ENCODE measurements at places on chromosomes 7 and 10.

- DNase-seq: no peak
Observed at GRCh38 chr10:46267132-46267985, 19.4 kb upstream of the ANTXRL start.

- DNase-seq: no peak
Observed at GRCh38 chr7:84422790-84423189, 228.2 kb upstream of the SEMA3A start.

DNA sequence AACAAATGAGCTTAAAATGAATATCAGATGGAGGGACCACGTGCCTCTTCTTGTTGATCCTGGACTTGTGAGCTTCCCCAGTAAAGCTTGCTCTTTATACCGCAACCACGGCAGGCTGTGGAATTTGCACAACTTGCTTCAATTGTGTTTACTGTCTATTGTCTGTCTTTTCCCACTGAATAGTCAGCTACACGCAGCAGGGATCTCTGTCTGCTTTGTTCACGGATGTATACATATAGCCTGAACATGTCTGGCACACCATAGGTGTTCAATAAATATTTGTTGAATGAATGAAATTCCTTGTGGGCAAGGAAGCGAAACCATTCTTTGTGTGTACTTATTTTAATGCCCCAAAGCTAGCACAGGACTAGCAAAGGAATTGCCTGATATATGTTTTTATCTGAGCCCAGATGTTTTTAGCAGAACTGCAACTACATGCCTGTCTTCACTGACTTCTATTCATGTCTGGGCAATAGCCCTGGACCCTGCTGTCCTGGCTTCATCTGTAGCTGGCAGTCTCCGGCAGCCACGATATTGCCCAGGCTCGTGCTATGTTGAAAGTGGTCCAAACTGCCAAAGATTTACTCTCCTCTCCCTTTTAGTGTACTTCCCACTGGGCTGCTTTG, 29.9 kb upstream of the IFRD1 start:
- no peak for DNase-seq

GRCh38 chr10:84204610-84205009, 10.3 kb downstream of the CDHR1 start:
- no peak for DNase-seq

GRCh38 chr7:49802600-49802999, 29.2 kb downstream of the VWC2 start:
- DNase-seq: no peak

DNA sequence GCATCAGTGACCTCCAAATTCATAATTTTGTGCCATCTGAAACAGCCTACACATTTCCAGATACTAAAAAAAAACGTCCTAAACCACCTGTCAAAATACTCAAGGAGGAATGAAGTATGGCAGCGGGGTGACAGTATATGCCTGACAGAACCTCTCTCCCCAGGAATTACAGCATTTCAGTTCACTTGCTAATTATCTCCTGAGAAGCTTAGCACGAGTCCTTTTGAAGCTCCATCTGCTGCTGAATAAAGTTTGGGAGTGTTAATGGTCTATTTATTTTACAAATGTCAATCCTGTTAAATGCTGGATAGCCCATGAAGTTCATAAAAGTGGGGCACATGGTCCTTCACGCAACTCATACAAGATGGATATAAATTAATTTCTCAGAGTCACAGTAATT, 29.4 kb upstream of the ANLN start:
- DNase-seq: peak; percentile 43

DNA sequence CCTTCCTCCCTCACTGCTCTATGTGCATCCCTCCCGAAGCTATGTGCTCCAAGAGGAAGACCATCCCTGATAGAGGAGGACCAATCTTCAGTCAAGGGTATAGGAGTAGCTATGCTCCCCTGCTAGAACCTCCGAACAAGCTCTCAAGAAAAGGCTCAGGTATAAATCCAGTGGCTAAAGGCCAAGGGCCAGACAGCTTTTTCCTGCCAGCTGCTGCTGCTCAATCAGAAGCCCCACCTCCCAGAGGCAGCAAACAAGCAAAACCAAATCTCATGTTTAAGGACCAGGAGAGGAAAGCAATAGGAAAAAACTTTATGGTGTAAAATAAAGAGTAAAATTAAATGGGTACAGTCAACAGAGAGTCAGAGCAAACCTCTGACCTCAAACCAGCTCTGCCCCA, 187.2 kb downstream of the FGFR2 start:
- no peak for DNase-seq

GRCh38 chr7:67794544-67794943, 797.9 kb downstream of the TYW1 start:
- no peak for DNase-seq

DNA sequence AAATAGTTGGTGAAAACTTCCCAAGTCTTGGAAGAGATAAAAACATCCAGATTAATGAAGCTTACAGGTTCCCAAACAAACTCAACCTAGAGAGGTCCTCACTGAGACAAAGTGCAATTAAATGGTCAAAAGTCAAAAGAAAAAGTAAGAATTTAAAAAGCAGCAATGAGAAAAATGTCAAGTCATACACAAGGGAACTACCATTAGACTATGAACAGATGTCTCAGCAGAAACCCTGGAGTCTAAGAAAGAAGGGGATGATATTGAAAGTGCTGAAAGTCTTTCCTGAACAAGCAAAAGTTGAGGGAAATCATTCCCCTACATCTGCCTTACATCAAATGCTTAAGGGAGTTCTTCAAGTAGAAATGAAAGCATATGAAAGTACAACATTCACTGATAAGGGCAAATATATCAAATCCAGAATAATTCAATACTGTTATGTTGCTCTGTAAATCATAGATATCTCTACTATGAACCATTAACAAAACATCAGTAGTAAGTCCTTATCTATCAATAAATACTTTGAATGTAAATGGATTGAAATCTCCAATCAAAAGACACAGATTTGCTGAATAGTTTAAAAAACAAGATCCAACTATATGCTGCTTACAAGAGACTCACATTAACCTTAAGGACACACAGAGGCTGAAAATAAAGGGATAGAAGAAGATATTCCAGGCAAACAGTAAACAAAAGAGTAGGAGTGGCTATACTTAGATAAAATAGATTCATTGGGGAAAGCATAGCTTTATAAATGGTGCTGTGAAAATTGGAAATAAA, 449.5 kb downstream of the PHTF2 start:
- DNase-seq: no peak

DNA sequence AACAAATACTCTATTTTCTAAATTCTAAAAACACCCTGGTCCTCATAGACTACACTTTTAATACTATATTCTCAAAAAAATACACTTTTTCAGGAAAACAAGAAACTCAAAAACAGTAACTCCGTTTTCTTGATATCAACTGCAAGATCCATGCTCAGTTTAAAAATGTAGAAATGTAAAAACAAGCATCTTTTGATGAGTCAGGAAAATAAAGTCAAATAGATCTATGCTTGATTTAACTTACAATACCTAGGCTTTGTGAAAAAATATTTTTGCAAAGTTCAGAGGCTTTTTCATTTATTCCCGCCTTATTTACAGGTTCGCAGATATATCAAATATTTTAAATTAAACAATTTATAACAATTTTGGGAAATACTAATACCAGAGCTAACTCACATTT, 33.6 kb downstream of the POT1 start:
- no peak for DNase-seq

GRCh38 chr7:42456756-42457276, 219.8 kb upstream of the GLI3 start:
- DNase-seq: no peak

GRCh38 chr10:50928190-50928552, 42.7 kb upstream of the A1CF start:
- no peak for DNase-seq

- DNase-seq: no peak
Observed at GRCh38 chr7:132065193-132065988, 509.0 kb upstream of the PODXL start.

DNA sequence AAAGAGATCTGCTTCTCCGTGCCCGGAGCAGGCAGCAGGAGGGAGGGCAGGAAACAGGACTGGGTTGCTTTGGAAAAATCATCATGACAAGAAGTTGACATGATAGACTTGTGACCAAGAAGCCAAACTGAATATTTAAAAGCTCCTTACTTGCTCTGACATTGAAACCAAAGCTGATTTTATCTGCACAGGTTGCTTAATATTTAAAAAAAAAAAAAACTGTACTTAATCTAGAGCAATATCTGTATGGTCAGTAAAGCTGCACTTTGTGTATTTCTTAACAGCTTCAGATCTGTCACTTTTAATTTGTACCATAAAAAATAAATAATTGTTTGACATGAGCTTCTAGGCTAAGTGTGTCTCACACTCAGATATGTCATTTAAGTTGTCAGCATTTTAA, 97.9 kb upstream of the YAE1 start:
- DNase-seq: no peak

DNA sequence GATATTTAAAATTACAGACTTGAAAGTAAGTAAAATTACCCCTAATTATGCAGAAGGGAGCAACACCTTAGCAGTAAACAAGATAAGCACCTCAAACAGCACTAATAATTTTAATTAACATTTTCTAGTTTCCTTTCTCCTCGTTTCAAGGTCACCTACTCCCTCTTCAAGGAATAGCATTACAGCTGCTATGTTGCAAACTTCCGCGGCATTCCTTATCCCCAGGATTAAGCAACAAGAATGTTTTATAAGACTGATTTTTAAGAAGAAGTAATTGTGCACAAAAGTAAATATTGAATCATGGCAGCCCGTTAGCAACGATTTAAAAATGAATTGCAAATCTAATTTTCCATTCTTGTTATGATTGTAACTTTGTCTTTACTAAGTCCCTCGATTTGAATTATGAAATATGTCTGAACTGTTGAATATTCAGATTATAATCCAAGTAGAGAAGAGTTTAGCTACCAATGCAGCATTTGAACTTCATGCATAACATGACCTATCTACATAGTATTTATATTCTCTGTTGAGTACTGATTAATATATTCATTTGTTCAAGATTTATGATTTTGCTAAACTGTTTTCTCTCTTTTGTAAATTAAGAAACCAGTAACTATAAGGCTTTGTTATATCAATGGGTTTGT, 593.5 kb upstream of the MGMT start:
- DNase-seq: no peak

- DNase-seq: no peak
Observed at GRCh38 chr7:43890468-43890867, 15.9 kb downstream of the URGCP start.

DNA sequence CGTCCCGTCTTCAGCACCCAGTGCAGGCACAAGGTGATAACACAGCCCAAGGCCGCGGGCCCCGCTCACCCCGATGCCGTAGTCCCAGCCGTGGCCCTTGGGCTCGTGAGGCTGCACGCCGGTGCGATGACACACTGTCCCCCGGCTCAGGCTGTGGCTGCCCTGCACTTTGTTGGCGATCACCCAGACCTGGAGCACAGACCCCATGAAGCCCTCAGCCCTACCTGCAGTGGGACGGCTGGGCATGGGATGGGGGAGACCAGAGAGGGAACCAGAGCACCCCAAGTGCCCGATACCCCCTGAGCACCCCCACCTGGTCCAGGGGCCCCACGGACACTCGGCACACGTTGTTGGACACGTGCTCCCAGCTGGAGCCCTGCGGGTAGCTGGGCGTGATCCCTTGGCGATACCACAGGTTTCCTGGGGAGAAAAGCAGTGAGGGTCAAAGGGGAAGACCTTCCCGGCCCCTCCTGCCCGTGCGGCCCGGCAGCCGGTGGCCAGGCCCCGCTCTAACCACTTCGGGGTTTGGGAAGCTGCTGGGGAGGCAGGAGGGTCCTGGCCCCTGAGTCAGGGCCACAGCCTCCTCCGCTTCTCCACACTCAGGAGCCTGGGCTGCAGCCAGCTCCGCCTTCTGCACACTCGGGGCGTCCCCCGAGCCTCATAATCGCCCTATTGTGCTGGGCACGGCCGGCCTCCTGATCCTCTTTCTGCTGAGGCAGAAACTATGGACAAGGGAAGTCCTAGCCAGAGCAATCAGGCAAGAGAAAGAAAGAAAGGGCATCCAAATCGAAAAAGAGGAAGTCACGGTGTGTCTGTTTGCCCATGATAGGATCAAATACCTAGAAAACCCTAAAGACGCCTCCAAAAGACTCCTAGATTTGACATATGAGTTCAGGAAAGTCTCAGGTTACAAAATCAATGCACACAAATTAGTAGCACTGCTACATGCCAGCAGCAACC, 6.7 kb downstream of the BHLHA15 start:
- peak; percentile 36 for DNase-seq

DNA sequence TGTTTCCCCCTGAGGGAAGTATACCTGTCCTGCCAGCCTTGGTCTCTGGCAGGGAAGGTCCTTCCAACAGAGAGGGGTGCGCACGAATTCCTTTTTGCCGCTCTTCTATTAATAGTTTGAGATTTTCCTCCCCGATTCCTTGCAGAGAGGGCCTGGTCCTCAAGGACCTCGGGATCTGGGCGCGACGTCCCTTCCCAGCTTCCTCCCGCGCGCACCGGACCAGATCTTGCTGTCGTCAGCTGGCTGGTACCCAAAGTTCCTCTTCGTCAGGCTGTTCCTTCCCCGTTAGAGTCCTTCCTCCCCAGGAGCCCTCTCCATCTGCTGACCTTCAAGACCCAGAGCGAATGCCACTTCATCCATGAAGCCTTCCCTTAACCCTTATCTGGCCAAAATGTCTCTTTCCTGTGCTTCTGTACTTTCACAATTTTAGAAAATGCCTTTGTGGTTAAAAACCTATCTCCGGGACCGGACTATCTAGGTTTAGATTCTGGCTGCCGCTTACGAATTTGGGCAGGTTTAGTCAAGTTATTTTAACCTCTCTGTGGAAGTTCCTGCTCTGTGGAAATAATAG, 851 bp upstream of the GOT1 start:
- peak; percentile 44 for DNase-seq

GRCh38 chr7:26388256-26388655, 96.6 kb downstream of the SNX10 start:
- no peak for DNase-seq

DNA sequence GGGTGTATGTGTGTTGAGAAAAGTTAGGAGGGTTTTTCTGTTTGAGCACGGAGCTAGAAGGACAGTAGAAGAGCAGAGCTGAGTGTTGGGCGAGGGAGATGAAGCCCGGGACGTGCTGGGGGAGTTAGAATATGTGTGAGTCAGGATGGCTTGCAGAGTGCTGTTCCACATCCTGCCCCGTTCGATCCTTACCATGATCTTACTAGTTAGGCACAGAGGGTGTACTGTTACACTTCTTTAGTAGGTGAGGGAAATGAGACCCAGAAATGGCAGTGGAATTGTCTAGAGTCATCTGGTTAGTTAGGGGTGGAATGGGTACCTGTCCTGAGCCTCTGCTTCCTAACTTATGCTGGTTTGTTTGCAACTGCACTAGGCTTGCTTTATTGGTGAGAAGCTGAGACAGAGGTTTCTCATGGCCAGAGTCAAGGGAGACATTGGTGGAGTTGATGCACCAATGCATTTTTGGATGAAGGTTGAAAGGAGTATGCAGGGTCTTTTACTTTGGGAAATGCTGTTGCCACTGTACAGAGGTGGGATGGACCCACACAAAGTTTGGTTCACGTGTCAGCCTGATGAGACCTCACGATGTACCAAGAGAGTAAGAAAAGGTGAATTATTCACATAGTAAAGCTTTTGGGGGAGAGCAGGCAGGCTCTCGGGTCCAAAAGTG, 42.4 kb downstream of the CCNY start:
- no peak for DNase-seq

GRCh38 chr7:148473703-148474480, 116.7 kb upstream of the C7orf33 start:
- DNase-seq: no peak

Data from D341Med (cell line).